Stimulated activated CD8-positive, alpha-beta memory T cell treated with anti-CD3 and anti-CD28 coated beads, Interleukin-2, amount 100 ng/mL, for 48 hours (primary cell): ENCODE measurements at places on chromosomes 5 and 9.

DNA sequence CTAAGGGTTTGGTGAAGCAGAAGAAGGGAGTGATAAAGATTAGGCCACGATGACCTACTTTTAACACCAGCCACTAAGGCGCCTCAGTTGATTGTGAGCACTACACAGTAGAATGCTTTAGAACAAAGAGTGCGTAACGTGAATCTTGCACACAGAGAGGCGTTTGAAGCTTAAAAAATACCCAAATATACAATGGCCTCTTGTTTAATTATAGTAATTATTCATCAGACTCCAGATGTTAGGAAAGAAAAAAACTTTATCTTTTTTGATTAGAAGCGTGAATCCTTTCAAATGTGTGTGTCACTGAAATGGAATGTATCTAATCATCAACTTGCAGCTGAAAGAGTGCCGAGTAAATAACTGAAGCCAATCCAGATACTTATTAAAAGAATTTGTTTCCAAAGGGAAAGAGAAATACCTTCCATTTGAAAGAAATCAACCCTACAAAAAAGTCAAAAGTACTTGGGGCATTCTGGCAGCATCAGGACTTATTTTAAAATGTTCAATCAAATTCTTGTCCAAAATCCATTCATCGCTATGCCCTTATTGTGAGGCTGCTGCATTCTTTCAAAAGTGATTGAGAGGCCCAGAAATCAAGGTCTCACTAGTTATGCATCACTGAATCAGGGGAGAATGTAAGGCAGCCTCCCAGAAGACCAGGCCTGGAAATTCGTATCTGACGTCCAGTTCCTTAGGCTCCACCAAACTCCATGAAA lies 337.5 kb downstream of the ZNF608 start:
- DNase-seq = no peak

GRCh38 chr5:94544875-94545547 lies 73.4 kb downstream of the KIAA0825 start:
- DNase-seq = no peak

- DNase-seq = no peak
Measured at GRCh38 chr5:168407211-168407610, 79.1 kb upstream of the RARS1 start.

- DNase-seq = no peak
Measured at GRCh38 chr5:151742870-151743294, 15.5 kb downstream of the ATOX1 start.

DNA sequence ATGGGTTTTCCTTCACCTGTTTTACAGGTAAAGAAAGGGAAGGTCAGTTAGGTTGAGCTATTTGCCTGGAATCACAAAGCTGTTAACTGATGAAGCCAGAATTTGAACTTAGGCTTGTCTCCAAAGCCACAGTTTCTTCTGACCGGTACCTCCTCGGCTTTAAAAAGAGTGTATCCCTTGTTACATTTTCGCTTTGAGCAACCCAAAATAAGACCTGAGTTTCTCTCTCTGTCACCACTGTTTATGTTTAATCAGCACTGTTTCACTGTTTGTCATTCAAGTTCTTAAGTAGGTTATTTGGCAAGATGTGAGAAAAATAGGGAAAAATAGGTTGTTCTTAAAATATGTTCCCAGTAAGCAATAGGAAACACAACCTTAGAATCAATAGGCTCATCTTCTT lies 84.6 kb downstream of the VCAN start:
- no peak for DNase-seq

- DNase-seq = no peak
Measured at GRCh38 chr9:76516350-76516749, 57.4 kb downstream of the GCNT1 start.

- no peak for DNase-seq
Measured at GRCh38 chr9:5531101-5531882, 21.0 kb downstream of the PDCD1LG2 start.
